ENCODE measurements at places on chromosomes 16 and 17. TPM values are rescaled to one million over a fixed set of nuclear protein-coding genes. Genes with fewer than 3 reads are reported as not detected.
A peak's percentile ranks its signal among the peaks of the same experiment; 100 is the strongest.

DNA sequence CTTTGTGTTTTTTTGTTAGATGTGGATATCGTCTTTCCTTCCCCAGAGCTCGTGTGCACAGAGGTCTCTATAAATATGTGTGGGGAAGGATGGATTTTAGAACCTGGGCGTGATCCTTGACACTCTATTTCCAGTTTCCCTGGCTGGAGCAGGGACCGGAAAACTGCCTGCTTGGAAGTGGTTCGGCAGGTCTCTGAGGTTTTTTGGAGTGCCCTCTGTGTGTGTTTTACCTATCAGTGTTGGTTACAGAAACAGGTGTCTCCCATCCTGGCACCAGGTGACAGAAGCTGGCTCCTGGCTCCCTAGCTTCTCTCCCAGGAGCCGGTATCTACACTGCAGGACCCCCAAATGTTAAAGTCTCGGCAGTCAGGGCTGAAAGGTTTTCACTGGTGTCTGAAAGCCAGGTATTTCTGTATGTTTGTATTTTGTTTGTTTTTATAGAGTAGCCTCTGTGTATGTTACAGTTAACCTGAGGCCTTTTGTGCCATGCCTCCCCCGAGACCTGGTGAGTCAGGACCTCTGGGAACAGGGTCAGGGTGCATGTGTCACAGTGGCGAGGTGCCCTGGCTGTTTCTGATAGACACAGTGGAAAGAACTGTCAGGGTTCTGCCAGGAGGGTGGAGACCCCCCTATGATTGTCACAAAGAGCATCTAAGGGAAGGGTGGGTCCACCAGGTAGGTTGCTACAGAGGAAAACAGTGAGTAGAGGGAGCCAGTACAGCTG lies 31.3 kb downstream of the ZC3H18 start:
- no peak for DNase-seq

DNA sequence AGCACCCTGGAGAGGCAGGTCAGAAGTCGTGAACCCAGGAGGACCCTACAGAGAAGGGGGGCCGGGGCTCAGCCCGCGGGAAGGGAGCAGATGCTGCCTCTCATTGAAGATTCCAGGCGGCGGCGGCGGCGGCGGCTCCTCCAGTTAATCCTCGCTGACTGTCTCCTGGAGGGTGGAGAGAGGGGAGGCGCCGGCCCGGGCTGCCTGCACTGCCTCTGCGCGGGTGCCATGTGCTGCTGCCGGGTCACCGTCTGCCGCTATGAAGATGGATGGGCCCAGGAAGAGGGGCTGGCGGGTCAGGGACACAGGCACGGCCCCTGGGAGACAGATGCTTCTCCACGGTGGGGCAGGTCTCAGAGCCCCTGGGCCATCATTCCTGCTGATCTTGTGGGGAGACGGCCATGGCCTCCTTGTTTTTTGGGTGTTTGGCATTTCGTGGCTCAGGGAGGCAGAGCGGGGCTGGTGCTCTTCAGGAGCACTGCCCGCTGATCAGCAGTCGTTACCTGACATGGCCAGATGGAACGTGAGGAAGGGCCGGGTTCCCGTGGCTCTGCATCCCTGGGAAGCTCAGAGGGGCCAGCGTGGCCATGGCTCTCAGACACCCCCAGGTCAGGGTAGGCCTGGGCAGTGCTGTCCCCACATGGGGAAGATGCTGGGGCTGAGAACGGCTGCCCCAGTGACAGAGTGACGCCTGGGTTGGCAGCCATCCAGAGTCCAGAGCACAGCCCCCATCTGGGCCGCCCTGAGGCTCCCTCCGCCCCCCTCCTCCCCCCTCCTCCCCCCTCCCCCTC lies 36.1 kb downstream of the GINS2 start:
- DNase-seq = peak; percentile 84

GRCh38 chr17:57697891-57698711 lies 47.0 kb downstream of the CCDC182 start:
- no peak for DNase-seq

DNA sequence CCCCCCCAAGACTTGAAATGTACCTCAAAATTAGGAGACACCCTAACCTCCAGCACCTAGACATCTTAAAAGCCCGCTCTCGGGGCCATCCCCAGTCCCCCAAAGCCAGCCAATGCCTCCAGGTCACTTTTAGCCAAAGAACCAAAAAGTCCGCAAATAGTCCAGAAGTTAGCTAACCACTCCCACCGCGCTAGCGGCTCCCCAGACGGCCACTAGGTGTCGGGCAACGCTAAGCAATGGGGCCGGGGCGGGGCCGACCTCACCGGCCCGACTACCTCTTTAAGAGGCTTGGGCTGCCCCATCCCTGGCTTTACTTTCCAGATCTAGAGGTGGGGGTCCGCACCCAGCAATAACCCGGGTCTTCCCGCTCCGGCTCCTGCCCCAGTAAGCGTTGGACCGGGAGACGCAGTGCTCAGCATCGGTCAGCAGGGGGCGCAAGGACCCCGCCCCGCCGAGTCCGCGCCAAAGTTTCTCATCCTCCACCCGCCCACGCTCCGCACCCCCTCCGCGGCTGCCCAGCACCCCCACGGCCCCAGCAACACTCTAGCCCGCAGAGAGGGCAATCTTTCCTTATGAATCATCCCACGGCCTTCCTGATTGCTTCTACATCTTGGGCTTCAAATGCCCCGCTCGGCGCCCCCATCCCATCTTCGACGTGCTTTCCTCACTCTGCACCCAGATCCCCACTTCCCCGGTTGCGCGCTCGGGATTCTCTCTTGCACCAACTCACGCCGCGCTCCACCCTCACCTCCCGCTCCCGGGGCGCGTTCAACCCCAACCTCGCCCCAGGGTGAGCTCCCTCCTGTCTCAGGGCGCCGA lies 765 bp downstream of the COL1A1 start:
- DNase-seq = peak; percentile 96

GRCh38 chr17:60161598-60162330 lies 12.0 kb downstream of the CA4 start:
- no peak for DNase-seq

DNA sequence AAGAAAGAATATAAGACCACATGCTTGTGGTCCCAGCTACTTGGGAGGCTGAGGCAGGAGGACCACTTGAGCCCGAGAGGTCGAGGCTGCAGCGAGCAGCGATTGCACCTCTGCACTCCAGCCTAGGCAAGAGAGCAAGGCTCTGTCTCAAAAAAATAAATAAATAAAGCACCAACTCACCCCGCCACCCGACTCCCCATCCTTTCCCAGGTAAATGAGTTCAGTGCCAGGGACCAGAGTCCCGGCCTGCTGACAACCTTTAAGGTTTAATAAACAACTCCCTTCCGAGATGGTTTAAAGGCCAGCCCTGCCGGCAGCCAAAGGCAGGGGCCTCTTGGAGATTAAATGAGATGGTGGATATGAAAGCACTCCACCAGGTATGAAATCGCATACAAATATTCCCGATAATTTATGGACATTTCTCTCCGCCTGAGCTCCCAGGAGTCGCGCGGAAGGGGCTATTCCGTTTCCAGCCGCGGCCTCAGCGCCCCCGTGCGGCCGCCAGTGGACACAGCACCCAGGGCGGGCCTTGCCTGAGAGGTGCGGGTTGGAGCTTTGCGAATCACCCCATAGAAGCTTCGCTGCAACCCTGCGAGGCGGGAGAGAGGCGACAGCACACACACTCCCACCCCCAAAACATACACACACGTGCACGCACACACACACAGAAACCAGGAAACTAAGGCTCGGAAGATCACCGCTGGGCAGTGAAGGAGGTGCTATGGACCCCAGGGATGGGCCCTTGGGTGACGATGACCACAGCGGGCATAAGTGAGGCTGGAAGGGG lies 4.0 kb upstream of the RPL38 start:
- peak; percentile 73 for DNase-seq

Gene PGP
- 11.8 TPM for total RNA-seq

Gene ZP2
- not detected for total RNA-seq

Gene RNF112
- total RNA-seq = 3.9 TPM

Measured in sciatic nerve (tissue), 2 donors.